Activated CD4-positive, CD25-positive, alpha-beta regulatory T cell (primary cell): ENCODE measurements at places on chromosomes 2 and 18.

DNA sequence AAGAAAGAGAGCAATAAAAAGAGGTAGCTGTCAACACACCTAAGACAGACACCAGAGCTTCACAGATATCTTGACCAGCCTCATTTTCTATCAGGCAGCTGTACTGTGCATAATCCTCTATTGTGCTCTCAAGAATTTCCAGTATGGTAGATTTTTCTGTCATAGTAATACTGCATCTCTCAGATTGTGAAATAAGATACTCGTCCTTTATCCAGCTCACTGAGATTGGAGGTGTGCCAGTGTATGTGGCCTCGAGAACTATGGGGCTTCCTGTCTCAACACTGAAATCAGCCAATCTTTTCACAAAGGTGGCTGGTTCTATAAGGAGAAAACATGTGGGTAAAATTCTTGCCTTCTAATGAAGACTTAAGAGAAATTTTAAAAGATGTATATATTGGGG is 88.9 kb downstream of the TTN start:
- DNase-seq = no peak

DNA sequence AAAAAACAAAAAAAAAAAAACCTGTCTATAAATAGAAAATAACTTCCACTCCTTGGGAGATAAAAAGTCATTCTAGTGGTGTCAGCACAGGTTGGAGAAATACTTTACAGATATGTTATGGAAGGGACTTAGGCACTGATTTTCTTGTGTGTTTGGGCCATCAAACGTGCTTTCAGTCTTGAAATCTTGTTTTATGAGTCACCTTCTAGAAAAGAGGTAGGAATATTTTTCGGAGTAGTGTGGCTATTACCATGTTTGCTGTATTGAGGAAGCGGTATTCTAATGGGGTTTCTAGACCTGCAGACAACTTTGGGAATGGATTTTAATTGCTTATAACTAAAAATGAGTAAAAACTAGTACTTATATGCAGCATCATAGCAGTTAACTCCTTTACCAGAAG is 12.0 kb downstream of the HNMT start:
- DNase-seq = no peak

DNA sequence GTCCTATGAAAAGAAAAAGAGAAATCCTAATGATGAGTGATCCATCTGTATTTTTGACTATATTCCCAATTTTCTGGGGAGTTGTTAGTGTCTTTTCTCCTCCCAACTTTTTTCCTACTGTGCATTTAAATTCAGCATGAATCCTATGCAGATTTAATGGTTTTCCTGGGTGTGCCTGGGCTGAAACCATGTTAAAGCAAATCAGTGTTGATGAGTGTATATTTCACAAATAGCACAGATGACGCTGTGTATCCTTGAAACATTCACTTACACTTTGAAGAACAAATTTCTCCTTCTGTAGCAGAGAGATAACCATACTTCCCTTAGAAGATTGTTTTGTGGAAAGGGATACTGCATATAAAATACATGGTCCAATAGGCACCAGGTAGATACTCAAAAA is 114.3 kb downstream of the TRIB2 start:
- no peak for DNase-seq

DNA sequence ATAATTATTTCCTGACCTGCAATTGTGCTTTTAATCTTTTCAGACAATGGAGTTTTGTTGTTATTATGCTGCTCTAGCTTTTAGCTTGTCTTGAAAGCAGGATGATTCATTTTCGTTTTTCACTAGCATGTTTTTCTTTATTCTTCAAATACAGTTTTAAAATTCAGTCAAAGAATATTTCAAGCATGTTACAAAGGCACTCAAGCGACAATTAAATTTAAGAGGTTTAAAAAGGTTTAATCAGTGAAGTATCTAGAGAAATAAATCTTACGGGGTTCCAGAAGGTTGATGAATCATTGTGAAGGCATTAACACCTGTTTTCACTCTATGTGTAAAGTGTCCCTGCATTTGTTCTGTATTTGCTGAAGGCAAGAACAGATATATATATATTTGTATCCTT is 390.7 kb upstream of the TMEFF2 start:
- DNase-seq = no peak

DNA sequence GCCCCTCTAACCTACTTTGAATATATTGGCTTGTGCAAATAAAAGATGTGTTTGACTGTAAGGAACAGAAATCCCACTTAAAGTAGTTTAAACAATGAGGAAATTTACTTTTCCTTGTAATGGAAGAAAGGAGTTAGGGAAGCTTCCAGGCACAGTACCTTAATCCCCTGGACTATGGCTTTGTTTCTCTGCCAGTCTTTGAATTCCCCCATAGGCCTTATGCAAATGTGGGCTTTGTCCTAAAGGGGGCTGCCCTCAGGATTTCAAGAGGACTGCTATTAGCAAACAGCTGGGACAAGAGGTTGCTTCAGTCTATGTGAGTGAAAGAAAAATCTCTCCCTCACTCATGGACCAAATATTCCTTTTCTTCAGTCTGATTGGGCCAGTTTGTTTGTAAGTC is 255.1 kb upstream of the THSD7B start:
- DNase-seq = no peak

DNA sequence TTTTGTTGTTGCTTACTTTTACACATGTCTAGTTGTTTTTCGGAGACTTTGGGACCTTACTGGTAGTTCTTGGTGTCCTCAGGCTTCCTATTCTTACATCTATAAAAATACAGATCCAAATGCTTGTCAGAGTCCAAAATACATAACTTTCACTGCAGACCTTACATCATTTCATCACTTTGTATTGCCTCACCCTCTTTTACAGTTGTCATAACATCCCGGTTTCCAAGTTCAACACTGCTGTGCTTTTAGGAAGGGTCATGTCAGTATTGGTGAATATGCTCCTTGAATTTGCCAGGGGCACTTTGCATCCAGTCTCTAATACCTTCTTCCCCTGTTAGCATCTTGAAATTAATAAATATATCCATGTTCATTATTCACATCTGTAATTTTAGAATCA is 518.2 kb upstream of the RAB12 start:
- DNase-seq = no peak

DNA sequence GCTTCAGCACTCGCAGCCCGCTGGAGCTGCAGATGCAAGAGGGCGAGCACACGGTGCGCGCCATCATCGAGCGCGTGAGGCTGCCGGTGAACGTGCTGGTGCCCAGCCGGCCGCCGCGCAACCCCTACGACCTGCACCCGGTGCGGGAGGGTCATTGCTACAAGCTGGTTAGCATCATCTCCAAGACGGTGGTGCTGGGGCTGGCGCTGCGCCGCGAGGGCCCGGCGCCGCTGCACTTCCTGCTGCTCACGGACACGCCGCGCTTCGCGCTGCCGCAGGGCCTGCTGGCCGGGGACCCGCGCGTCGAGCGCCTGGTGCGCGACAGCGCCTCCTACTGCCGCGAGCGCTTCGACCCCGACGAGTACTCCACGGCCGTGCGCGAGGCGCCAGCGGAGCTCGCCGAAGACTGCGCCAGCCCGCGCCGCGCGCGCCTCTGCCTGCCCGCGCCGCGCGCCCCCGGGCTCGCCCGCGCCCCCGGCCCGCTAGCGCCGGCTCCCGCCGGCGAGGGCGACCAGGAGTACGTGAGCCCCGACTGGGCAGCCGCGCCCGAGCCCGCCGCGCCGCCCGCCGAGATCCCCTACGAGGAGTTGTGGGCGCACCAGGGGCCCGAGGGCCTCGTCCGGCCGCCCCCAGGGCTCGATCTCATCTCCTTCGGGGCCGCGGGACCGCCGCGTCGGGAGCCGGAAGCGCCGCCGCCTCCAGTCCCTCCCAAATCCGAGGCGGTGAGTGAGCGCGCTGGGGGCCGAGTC is 11.8 kb downstream of the GAREM2 start:
- peak; percentile 52 for DNase-seq

- no peak for DNase-seq
Measured at GRCh38 chr2:196638765-196639164, 750 bp upstream of the CCDC150 start.

- no peak for DNase-seq
Measured at GRCh38 chr2:74552914-74553811, 579 bp downstream of the LOXL3 start.

DNA sequence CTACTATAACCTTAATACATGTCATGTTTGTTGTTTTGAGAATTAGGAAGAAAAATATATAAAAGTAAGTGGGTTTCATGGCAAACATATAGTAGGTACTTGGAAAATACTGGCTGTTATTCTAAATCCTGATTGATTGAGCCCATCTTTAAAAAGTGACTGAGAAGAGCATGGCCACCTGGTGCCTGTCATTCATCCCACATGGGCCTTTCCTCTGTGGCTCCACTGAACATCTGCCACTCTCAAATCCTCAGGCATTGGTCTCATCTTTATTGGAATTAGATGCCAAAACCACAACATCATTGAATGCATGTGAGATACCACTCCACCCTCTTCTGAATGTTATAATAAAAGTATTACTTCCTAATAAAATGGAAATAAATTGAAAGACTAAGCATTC is 101.6 kb upstream of the TTN start:
- DNase-seq = no peak

- DNase-seq = no peak
Measured at GRCh38 chr2:21277068-21278056, 153.6 kb downstream of the TDRD15 start.

- no peak for DNase-seq
Measured at GRCh38 chr2:171436307-171436706, 2.3 kb downstream of the DCAF17 start.
